ENCODE measurements at places on chromosomes 2 and 18.

DNA sequence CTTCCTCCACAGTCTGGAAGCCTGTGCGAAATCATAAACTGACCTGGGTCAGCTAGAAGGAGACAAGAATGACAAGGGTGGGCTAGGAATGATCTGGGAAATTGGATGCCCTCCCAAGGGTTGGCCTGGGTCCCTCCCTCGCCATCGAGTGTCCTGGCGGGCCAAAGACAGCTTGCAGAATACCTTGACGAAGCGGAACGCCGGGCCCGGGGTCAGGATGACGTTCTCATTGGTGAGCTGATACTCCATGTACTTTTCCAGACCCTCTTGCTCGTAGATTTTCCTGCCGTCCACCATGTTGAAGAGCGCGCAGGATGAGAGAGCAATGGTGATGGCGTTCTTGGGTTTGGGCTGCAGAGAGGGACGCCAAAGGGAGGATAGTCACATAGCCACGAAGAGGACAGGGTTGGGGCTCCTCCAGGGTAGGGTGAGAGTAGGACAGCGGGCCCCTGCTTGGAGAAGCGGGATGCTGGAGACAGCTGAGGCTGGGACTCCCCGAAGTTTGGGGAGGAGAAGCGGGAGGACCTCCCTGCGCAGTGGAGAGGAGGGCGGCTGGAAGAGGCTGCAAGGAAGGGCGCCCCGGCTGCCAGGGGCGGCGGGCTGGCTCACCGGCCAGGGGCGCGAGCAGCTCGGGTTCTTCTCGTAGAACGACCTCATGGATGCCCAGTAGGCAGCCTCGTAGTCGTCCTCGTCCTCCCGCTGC is 5.3 kb downstream of the NT5C1B start:
- no peak for DNase-seq

GRCh38 chr2:143632751-143633374 is 503.6 kb downstream of the ARHGAP15 start:
- DNase-seq = no peak

DNA sequence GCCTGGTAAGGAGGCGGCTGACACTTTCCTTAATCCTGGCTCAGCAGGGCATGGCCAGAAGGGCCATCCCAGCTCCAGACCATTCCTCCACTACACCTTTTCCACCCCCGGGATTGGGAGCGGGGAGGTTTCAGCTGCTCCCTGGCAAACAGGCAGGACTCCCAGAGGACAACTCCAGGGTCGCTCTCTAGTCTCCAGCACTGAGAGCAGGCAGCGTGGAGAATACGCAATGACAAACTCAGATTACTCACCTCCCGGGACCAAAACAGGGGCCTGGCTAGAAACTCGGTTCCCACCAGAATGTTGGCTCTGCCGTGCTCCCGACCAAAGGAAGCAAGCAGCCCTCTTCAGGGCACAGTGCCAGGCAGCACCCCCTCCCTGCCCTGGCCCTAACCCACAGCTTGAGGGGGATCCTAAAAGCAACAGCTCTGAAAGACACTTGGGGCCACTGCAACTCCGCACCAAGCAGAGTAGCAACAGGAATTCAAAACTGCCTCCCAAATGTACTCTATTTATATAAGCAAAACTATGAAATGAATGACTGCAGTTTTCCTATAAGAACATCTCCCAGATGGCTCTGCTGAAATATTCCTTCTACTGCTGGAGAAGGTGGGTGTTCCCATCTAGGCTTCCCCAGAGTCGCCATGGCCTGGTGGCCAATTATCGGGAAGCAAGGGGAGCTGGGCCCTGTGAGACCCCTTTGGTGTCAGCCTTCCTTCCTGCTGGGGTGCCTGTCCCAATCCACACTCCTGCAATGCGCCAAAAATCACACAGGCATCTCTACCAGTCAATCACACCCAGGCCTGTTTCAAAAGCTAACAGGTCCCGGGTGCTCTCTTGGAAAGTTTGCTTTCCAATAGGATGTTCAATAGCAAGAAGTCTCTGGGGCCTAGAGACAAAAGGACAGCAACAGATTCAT is 61.2 kb upstream of the POMC start:
- no peak for DNase-seq

DNA sequence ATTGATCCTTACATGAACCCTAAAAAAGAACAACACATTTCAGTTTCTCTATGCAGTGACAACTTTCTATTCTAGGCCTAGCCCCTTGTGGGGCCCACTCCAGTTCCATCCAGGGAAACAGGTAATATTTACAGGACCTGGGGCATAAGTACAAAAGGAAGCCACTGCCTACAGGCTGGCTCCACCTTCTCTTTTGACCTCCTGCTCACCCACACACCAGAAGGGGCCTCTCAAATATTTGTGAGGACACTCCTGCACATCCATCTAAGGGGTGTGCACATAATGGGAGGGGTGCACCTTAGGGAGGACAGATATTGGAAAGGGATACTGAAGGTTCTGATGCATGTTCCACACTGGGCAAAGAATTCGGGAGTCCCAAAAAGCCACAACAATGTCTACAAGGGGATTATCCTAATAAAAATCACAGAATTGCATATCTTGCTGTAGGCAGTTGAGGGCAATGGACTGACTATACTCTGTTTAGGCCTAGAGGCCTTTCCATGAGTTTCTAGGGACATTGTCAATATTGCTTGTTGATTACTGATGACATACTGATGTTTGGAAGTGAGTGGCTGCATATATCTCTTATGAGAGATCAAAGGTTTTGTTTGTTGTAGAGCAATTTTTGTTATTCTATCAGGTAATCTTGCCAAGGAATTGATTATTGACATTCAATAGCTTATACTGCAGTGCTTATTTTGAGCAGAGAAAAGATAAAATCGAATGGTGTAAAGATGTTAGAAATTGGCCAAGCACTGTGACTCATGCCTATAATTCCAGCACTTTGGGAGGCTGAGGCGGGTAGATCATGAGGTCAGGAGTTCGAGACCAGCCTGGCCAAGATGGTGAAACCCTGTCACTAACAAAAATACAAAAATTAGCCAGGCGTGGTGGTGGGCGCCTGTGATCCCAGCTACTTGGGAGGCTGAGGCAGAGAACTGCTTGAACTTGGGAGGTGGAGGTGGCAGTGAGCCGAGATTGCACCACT is 23.8 kb upstream of the HNRNPA3 start:
- DNase-seq = no peak

DNA sequence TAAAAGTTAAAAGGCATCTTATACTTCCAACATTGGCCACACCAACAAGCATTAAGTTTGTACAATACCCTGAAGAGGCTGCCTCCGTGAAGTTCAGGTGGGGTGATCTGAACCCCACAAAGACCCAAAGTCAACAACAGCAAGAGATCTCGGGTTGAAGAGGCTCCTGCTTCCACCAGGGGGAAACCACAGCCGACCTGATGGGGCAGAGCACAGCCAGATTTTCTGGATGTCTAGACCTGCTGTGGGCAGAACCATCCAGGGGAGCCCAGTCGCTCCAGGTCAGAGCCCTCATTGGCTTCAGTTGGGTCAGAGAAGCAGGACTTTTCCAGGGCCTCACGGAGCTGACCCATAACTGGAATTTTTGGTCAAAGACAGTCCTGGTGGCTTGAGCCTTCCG is 66.5 kb upstream of the ACKR3 start:
- no peak for DNase-seq

DNA sequence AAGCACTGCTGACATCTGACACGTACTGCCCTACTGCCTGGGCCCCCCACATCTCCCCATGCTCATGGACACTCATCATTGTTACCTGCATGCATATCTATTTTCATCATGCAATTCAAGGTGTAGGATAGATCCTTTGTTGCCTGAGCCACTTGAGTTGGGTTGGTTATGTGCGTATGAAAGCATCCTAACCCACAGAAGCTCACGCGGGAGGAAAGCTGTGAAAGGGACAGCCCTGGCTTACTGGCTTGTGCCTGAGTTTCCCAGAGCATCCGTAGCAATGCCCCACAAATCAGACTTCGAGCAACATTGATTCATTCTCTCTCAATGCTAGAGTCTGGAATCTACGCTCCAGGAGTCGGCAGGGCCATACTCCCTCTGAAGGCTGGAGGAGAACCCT is 285.5 kb downstream of the PHLPP1 start:
- peak; percentile 9 for DNase-seq

GRCh38 chr2:36541891-36542595 is 55.9 kb downstream of the FEZ2 start:
- no peak for DNase-seq

- peak; percentile 87 for DNase-seq
These were observed 3.9 kb upstream of the MLPH start for GRCh38 chr2:237483018-237483731.

DNA sequence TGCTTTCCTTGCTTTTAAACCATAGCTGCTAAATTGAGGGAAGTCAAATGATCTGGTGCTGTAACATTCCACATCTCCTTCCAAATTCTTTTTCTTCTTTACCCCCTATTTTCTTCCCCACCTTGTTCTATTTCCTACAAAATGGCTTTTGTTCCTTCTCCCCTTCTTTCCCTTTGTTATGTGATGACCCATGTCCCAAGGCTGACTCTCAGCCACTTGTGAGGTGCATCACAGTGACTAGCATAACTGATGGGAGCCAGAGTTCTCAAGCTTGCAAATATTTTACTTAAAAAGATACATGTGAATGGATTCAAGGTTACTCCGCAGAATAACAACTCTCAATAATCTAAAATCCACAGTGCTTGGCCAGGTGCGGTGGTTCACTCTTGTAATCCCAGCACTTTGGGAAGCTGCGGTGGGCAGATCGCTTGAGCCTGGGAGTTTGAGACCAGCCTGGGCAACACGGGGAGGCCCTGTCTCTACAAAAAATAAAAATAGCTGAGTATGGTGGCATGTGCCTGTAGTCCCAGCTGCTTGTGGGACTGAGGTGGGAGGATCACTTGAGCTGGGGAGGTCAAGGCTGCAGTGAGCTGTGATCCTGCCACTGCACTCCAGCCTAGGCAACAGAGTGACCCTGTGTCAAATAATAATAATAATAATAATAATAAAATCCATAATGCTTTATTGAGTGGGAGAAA is 100.1 kb upstream of the CERS6 start:
- DNase-seq = no peak

DNA sequence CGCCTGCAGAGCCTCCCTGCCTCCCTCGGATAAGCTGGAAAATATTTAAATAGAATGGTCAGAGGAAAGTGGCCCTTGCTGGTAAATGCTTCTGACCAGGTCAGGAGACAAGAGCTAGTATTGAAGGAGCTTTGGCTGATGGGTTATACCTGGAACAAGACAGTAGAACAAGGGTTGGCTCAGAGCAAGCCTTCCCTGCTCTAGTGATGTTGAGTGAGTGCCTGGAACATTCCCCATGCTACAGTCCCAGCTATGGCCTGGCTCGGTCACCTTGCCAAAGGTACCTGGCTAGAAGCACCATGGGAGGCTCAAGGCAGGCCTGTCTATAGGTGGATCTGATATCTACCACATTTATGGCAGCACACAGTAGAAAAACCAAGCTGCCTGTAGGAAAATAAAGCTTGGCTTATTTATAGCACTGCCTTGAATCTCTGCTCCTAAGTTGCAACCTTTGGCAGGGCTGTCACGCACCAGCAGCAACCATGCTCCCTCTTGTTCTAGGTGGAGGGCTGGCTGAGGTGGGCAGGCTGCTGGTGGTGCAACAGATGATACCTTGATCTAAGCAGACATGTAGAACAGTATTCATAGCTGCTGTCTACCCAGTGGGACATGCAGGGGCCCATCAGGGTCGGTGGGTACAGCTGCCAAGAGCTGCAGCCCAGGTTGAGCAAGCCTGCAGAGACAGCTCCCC is 66.7 kb upstream of the BCL2L11 start:
- no peak for DNase-seq

GRCh38 chr2:149042881-149043280 is 4.4 kb downstream of the LYPD6B start:
- DNase-seq = no peak

GRCh38 chr2:235612181-235612950 is 118.5 kb downstream of the AGAP1 start:
- no peak for DNase-seq

GRCh38 chr18:62690236-62690815 is 25.0 kb upstream of the PHLPP1 start:
- no peak for DNase-seq

DNA sequence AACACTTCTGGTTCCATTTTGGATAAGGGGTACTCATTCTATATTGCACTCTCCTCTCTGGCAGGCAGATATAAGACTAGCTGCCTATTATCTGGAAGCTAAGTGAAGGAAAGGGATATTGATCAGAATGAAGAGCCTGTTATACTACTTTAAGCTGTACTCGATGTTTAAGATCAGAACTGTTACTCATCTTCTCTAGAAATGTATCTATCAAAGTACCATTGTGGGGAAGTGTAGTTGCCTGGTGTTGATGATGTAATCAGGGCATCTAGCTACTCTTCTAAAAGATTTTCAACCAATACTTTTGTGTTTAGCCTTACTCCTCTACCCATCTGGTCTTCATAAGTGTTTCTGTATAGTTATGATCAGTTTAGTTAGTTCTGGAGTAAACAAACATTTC is 5.8 kb downstream of the CAMKMT start:
- no peak for DNase-seq

DNA sequence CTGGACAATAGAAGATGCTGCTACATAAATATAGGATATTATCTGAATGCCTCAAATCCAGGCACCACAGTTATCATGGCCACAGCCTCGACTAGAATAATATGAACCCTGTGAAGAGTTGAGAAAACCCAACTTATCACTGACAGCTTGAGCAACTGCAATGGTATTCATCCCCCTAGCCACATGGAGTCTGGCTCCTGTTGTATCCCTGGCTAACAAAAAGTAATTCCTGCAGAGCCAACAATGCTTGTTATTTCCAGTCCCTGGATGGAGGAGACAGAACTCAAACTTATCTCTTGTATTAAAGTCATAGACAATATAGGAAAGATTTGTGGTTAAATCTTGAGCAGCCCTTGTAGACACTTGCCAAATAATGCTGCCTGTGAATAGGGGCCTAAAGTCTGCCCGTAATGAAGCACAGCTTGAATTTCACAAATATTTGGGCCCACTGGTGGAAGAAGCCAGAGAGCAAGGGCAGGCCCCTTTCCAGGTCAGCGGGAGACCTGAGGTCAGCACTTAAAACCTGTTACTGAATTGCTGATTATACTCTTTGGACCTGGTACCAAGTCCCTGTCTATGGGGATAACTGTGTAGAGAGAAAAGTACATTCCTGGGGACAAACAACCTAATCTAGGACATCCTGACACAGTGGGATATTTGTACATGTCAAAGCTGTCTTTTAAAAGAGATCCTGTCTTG is 28.4 kb upstream of the SUCLG1 start:
- no peak for DNase-seq

DNA sequence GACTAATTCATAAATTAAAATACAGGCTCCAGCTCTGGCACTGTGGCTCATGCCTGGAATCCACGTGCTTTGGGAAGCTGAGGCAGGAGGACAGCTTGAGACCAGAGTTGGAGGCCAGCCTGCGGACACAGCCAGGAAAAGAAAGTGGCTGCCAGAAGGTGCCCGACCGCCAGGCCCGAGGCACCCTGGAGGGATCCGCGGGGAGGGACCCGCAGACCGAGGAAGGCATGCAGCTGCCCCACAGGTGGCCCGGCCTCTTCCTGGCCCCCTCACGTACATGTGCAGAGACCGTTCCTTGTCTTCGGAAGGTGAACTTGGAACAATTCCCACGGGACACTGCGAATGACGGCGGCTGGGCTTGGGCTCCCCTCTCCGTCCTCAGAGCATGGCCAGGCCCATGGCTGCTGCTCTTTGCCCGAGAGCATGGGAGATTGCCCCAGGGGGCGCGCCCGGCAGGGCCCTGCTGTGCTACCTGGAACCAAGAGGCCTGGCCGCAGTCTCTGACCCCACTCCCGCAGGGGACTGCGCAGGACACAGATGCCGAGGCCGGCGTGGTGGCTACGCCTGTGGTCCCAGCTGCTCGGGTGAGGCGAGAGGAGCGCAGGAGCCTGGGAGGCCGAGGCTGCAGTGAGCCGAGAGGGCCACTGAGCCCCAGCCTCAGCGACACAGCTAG is 55.6 kb upstream of the IMP4 start:
- no peak for DNase-seq

GRCh38 chr2:96691022-96691612 is 48.6 kb downstream of the FER1L5 start:
- no peak for DNase-seq

Measured in mucosa of gallbladder (tissue), 1 donor.